ENCODE measurements at places on chromosomes 12 and 14. TPM values are rescaled to one million over a fixed set of nuclear protein-coding genes. Genes with fewer than 3 reads are reported as not detected.

DUSP16 gene
- polyA plus RNA-seq: 6.6 TPM

RPL10L gene
- polyA plus RNA-seq: not detected

SIX6 gene
- not detected for polyA plus RNA-seq

PRICKLE1 gene
- 3.9 TPM for polyA plus RNA-seq

TPH2 gene
- not detected for polyA plus RNA-seq

APOF gene
- polyA plus RNA-seq: not detected

PPM1H gene
- 8.7 TPM for polyA plus RNA-seq

FIGNL2 gene
- polyA plus RNA-seq: 3.1 TPM

HPD gene
- polyA plus RNA-seq: 393 TPM

PMCH gene
- polyA plus RNA-seq: not detected

DNAJC22 gene
- polyA plus RNA-seq: 15.1 TPM

HOXC11 gene
- 0.75 TPM for polyA plus RNA-seq

C1RL gene
- 25.2 TPM for polyA plus RNA-seq

DAO gene
- polyA plus RNA-seq: 50.4 TPM

GZMB gene
- polyA plus RNA-seq: 0.86 TPM

LRRIQ1 gene
- polyA plus RNA-seq: 2.4 TPM

TMTC1 gene
- 10.9 TPM for polyA plus RNA-seq

ADAM21 gene
- polyA plus RNA-seq: 0.28 TPM

LRRC23 gene
- 19.7 TPM for polyA plus RNA-seq

SLC2A13 gene
- polyA plus RNA-seq: 3.9 TPM

COQ10A gene
- 30.0 TPM for polyA plus RNA-seq

FAM90A1 gene
- polyA plus RNA-seq: 0.80 TPM

DLST gene
- 112 TPM for polyA plus RNA-seq

WASHC3 gene
- 95.9 TPM for polyA plus RNA-seq

TMEM52B gene
- 292 TPM for polyA plus RNA-seq

HOTAIR gene
- polyA plus RNA-seq: 0.52 TPM

BEGAIN gene
- 0.52 TPM for polyA plus RNA-seq

CCT2 gene
- polyA plus RNA-seq: 125 TPM

CRIP2 gene
- 338 TPM for polyA plus RNA-seq

GLTP gene
- polyA plus RNA-seq: 56.4 TPM

ACOT4 gene
- polyA plus RNA-seq: 10.6 TPM

C1S gene
- polyA plus RNA-seq: 81.2 TPM

AQP2 gene
- polyA plus RNA-seq: 666 TPM

SLC38A2 gene
- polyA plus RNA-seq: 38.6 TPM

KRT71 gene
- polyA plus RNA-seq: not detected

ACADS gene
- 133 TPM for polyA plus RNA-seq

NOC4L gene
- 22.3 TPM for polyA plus RNA-seq

C1QL4 gene
- not detected for polyA plus RNA-seq

MYL2 gene
- 4.4 TPM for polyA plus RNA-seq

All from kidney (tissue), 22 donors.